BJ (cell line): ENCODE measurements at places on chromosomes 3 and 15.

- DNase-seq, result no peak
Measured at GRCh38 chr3:111531446-111531845, 10.6 kb upstream of the CD96 start.

- no peak for DNase-seq
Measured at GRCh38 chr3:57130571-57131209, 34.5 kb downstream of the IL17RD start.

GRCh38 chr3:194682694-194683310 lies 2.9 kb upstream of the FAM43A start:
- no peak for DNase-seq

GRCh38 chr3:9071936-9072666 lies 108.8 kb upstream of the RAD18 start:
- no peak for DNase-seq

DNA sequence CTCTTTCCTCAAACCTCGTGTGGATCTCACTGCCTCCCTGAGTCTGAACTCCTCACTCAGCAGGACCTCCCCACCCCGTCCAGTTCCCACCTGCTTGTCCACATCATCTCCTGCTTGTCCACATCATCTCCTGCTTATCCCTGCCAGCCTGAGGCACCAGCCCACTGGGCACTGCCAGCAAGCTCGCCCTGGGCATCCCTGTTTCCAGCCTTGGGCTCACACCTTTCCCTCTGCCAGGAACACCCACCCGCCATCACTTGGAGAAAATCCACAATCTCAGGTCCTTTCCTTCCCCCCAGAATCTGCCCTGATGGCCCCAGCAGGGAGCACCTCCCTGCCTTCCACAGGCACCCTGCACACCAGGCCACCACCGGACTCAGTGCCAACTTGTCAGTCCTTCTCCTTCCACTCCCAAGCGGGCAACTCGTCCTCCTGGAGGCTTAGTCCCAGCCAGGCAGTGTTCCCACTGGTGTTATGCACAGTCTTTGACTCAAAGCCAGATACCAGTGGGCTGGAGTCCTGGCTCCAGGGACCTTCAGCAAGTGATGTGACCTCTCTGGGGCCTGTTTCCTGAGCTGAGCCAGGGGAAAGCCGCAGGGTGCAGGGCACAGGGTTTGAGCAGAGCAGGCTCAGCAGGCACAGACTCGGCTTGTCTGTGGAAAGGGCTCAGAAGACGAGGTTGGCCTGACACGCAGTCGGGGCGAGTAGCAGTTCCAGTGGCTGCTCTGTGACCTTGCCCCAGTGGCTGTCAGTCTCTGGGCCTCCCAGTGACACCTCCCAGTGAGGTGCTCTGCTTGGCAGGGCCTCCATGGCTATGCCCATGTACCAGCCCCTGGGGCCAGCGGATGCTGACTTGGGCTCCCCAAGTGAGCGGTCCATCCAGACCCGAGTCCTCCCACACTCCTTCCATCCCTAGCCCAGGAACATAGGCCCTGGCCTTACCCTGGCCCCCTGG lies 9.5 kb upstream of the MESP2 start:
- no peak for DNase-seq

GRCh38 chr3:58215317-58216025 lies 4.7 kb upstream of the DNASE1L3 start:
- no peak for DNase-seq

DNA sequence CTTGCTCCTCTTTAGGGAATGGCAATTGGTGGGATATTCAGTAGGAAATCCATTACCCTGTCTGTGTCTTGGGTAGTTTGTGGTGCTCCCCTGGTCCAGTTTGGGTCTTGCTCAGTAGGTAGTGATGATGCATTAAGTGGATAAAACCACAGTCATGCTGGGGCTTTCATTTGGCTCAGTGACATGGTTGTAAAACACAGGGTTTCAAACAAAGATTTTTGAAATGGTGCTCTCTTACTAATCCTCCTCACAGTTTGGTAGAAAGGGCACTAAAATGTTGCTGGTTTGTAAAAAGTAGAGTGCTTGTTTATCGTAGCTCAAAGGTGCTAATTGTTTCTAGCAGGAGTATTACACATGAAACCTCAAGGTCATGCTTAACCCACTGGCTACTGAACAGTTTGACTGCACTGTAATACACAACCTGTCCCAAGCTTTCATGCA lies 22.9 kb downstream of the BBX start:
- no peak for DNase-seq

DNA sequence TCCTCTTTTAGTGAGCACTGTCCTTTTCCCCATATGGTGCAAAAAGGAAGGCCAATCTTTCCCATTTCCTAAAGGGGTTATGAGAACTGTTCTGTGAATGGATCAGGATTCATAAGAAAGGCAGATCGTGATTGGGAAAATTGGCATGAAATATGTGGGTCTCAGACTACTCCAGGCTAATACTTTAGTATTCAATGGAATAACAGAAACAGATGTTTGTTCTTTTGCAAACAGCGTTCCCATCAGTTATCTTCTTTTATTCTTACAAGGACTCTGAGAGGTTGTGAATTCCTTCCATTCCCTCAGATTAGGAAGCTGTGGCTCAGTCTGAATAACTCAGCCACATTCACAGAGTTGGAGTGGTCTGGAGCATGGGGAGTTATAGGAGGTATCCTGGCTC lies 51.3 kb upstream of the MTMR10 start:
- peak; percentile 42 for DNase-seq

DNA sequence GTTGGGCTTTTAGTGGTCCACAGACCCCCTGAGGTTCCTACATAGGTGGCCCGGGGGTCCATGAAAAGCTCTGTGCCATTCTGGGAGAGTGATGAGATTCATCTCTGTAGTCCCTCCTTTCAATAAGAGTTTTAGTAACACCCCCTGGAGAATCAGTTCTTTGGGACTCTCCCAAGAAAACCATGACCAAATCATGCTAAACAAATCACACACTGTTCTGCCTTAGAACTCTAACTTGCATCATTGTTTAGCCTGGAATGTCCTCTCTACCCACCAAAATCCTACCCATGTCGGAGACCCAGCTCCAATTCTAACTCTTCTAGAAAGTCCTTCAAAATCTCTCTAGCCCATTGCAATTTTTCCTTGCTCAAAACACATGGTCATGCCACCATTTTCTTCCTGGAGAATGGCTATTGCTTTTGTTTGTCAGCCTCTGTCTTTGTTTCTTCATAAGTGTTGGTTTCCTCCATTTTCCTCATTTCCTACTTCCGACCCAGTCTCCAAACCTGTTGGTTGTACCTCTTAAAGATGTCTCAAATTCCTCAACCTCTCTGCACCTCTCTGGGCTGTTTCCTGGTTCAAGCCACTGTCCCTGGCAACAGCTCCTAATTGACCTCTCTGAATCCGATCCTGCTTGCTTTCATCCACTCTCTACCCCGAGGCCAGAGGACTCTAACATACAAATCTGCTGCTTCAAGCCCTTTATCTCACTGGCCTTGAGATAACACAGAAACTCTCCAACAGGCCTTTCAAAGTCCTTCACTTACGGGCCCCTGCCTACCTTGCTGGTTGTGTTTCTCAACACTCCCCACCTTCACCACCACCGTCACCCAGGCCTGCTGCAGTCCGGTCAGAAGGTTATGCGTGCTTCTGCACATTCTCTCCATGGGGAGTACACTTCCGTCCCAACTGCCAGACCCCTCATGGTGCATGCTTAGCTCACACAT lies 23.7 kb downstream of the CYP19A1 start:
- DNase-seq, result no peak

- DNase-seq, result no peak
Measured at GRCh38 chr3:12148183-12148940, 10.3 kb downstream of the TIMP4 start.

GRCh38 chr3:72418244-72418643 lies 430.0 kb downstream of the SHQ1 start:
- DNase-seq, result no peak

GRCh38 chr3:193716150-193716549 lies 123.1 kb downstream of the OPA1 start:
- no peak for DNase-seq

- DNase-seq, result no peak
Measured at GRCh38 chr3:160831401-160831800, 75.4 kb downstream of the PPM1L start.

- no peak for DNase-seq
Measured at GRCh38 chr3:2554656-2555055, 456.0 kb downstream of the CNTN4 start.

DNA sequence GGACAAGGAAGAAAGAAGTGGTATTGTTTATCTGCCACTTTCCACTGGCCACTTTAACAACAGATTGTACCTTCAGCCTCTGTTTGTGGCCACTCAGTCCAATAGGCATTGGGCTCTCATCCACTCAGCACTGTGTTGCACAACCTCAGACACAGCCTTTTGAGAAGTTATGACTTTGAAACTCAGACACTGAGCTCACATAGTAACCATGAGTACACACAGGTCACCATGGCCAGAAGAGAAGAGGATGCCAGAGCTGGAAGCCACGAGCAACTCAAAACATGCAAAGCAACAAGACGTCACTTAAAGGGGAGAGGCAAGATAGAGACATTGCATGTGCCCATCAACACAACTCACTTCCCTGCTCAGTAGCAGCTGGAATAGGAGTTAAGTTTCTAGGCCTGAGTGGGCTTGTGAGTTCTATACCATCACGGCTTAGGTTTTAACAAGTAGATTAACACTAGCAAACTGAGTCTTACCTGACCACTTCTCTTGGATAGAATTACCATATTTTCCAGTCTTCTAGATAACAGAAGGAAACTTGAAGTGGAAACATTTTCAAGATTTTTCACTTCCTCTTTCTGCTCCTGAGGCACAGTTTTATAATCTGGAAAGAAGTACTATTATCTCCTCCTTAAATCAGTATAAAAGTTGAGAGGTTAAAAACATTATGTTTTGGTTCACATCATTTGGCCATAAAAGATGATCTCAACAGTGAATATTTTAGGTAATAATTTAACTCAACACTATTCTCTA lies 103.5 kb downstream of the IMPG2 start:
- no peak for DNase-seq

- no peak for DNase-seq
Measured at GRCh38 chr3:189295089-189295488, 123.3 kb downstream of the TPRG1 start.

DNA sequence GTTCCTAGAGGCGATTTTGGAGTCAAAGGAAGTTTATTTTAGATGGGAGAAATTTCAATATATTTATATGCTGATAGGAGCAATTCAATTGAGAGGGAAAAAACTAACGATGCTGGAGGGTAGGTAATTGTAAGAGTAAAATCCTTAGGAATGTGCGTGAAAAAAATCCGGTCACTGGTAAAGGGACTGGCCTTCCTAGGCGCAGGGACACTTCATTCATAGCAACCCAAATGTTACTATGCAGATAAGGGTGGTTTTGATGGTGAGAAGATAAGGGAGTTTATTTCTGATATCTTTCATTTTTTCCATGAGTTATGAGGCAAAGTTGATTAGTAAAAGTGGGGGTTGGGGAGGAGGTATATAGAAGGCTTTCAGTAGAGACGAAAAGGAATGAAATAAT lies 1.1 kb upstream of the PIAS1 start:
- DNase-seq, result no peak

- peak; percentile 34 for DNase-seq
Measured at GRCh38 chr3:27596334-27596841, 112.2 kb upstream of the SLC4A7 start.

DNA sequence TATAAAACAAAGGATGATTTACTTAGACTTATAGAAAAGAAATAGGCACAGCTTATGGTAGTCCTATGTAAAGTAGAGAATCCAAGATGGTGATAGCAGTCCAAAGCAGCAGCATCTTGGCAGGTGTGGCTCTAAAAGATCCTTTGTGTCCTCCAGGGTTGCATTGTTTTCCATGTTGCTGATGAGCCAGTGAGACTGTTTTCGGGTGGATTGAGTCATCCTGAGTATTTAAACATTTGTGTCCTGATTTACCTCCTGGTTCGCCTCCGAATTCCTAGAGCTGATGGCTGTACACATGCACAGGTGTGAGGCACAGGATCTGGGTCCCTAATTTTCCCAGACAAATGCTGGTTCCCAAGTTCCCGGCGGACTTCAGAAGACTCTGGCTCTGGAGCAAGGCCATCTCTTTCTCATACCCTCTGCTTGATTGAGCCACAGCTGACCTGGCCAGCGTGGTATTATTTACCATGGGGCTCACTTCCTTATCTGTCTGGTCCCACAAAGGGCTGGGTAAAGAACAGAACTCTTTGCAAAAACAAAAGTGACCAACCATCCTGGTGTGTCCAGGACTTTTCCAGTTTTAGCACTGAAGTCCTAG lies 51.0 kb downstream of the ARNT2 start:
- no peak for DNase-seq

DNA sequence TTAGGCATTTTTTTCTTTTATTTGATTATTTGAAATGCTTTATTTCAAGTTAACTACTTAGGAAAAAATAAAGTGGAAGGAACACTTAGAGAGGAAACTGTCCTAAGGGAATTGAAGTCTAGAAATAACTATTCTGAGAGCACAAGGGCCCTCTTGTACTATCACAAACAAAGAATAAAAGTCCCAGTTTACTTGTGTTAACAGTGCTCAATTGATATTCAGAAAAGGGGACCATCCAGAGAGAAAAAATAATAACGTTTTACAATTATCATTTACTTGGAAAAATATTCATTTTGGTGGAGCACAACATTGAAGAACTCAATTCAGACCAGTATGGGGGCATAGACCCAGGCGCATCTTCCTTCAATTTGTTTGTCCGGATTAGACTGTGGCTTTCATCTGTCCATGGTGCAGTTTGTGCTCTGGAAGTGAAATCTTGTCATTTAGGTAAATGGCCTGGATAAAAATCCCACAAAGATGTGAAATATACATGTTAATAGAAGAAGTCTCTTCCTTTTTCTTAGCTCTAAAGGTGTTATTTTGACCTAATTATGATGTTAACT lies 54.5 kb upstream of the SAMMSON start:
- DNase-seq, result no peak

- DNase-seq, result no peak
Measured at GRCh38 chr3:126158016-126158911, 22.1 kb downstream of the ALDH1L1 start.

- DNase-seq, result no peak
Measured at GRCh38 chr3:72318504-72319193, 529.6 kb downstream of the SHQ1 start.

- no peak for DNase-seq
Measured at GRCh38 chr15:44532689-44533088, 4.3 kb upstream of the EIF3J start.

DNA sequence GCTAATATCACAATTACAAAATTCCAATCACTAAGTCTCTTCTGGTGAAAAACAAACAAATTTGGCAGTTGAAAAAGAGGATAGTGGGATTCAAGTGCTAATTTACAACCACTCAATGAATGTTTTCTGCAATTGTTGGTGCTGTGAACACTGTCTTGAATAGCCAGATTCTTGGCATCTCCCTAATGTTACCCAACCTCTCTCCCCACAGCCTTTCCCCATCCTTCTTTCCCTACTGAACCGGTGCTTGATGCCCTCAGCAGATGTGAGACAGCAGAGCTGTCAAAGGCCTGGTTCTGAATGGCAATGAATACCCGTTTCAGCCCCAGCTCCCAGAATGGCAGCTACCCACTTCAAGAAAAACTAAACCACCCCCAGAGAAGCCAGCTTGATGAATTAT lies 22.5 kb upstream of the BHLHE40 start:
- DNase-seq, result no peak

- DNase-seq, result no peak
Measured at GRCh38 chr3:49339581-49339940, 292 bp downstream of the USP4 start.

GRCh38 chr15:68450192-68450591 lies 18.2 kb upstream of the ITGA11 start:
- no peak for DNase-seq
